ENCODE measurements at places on chromosomes 7 and 10.

DNA sequence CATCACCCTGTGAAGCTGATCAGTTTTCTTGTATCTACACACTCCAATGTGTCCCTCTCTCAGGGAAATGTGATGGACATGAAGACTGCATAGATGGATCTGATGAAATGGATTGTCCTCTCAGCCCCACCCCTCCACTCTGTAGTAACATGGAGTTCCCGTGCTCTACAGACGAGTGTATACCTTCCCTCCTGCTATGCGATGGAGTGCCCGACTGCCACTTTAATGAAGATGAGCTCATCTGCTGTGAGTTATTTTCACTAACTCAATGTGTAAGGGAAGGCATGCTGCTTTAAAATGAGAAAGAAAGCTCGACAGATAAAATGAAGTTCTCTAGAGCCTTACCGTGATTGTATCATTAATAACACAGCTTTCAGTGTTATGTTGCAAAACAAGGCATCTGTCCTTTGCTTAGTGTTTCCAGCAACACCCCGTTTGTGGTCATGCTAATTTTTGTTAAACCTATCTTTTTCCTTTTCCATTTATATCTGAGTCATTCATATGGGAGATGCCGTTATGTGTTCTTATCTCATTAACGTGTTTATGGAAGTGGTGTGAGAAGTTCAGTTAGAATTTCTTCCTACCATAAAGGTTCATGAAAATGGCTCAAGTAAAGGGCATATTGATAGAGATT, 220.9 kb upstream of the PLXDC2 start:
- no peak for DNase-seq

DNA sequence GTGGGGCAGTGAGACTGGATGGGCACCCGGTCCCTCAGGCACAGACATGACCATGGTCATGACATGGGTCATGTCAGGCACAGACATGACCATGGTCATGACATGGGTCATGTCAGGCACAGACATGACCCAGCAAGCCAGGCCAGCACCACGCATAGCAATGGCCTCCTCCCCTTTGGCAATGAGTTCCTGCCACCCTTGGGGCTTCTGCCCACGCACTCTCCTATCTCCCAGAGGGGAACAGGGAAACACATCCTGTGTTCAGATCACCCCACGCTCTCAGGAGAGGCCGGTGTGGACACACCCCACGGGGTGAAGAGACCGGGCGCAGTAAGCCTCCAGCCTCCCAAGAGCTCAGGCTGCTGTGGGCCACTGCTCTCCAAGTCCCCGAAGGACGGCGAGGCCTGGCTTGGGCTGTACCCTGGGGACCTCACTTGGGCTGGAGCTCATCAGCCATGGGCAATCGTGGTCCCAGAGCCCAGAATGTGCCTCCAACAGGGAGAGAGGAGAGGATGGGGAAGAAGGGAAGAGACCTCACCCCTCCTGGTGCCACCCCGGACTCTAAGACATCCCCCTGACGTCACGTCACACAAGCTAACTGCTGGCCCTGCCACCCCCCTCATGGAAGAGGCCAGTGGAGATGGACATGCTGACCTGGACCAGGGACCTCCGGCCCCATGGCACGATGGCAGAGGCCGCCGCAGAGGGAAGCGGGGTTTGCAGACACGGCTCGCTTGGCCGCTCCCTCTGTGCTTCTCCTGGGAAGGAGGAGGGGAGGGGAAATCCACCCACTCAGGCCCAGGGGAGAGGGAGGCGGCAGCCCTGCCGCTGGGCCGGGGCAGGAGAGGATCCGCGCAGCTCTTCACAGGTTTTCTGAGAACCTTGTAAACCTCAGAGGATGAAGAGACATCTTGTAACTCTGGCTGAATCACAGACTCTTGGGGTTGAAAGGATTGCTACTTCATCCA, 269.6 kb downstream of the ELFN1 start:
- no peak for DNase-seq

DNA sequence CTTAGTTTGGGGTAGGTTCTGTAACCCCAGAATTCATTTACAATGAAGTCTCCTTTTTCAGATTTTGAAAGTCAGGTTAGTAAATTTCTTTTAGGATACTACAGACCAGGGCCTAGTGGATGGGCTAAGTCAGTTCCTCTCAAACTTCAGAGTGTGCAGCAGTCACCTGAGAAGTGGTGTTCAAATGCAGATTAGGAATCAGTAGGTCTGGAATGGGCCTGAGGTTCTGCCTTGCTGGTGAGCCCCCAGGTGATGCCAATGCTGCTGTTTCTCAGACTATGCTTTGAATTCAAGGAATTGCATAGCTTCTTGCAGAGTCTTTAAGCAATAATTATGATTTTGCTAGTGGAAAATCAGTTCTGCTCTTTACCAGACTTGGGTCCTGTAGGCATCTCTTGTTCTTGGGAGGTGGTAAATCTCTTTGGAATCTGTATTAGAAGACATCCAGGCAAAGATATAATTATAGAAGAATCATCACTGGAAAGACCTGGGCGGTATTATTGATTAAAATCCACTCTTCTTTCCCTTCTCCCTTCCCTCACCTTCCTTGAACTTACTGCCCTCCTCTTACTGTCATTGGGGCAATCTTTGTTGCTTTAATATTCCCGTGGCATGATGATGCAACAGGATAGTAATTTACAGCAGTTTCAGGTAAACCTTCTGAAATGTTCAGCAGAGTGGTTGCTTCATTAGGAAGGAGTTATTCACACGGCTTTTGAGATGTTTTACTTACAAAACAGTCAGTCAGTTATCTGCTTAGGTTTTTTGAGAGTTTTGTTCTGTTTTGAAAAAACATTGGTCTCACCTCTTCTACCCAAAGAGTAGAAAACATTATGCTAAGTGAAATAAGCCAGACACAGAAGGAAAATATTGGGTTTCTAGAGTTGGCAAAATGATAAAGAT, 87.2 kb downstream of the NRF1 start:
- no peak for DNase-seq

DNA sequence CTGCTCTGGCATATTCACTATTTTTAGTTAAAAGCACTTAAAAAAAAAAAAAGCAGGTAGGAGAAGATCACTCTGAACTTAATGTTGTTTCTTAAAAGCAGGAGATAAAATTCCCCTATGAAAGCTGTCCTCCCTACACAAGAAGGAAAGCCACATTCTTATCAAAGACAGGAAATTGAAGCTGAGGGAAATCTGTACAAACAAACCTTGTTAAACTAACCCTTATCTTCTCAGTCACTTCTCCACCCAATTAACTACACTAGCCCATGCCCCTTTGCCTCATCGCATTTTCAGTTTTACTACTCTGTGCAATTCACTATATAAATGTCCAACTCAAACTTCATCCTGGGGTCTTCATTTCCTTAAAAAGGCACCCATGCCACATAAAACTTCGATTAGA, 2.7 kb upstream of the CDCA7L start:
- DNase-seq, result no peak

GRCh38 chr10:11194859-11195586, 177.4 kb downstream of the CELF2 start:
- DNase-seq, result no peak

GRCh38 chr10:44969854-44970253, 8.8 kb downstream of the DEPP1 start:
- DNase-seq, result no peak

Measured in T-helper 2 cell (primary cell).